Activated gamma-delta T cell treated with Interleukin-2 at 50 U/mL for 16 hours (primary cell): ENCODE measurements at places on chromosomes 5 and 9.

- no peak for DNase-seq
Observed at GRCh38 chr5:129905473-129906176, 1.4 kb downstream of the CHSY3 start.

DNA sequence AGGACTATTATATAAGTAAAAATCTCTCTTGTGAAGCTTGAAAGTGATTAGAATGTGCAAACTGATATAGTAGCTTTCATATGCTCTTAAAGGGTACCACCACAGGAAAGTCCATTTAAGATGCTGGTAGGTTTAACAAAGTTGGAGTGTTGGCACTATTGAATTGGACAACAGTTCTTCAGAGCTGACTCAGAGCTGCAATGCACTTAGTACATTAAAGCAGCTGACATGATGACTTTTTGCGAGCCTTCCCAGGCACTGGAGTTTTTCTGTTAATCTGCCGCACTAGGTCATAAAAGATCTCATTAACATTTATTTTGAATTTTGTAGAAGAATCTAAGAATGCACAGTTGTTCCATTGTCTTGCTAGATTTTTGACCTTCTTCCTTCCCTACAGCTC is 243.8 kb downstream of the ADAMTSL1 start:
- DNase-seq: no peak

- no peak for DNase-seq
Observed at GRCh38 chr5:124007675-124008398, 495.9 kb downstream of the CSNK1G3 start.

- DNase-seq: no peak
Observed at GRCh38 chr9:96209407-96210271, 92.3 kb downstream of the HSD17B3 start.

GRCh38 chr5:40238066-40238745 is 441.5 kb upstream of the PTGER4 start:
- DNase-seq: no peak

DNA sequence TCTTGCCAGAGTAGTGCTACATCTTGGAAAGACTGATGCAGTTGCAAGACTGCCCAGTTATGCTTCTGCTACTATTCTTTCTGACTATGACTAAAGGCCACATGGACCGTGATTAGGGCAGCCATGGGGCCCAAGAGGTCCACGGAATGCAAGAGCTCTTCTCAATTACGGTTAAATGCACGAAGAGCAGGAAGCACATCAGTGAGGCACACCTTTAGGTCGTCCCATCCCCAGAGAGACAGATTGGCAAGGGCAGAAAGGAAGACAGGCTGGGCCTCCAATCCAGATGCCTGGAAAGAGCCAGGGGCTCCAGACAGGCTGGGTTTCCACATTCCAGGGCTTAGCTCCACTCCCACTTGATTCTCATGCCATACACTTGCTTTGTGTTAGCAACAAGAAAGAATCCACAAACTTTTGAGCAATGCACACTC is 132.3 kb upstream of the SLIT3 start:
- DNase-seq: no peak

GRCh38 chr9:37032713-37033112 is 1.4 kb downstream of the PAX5 start:
- DNase-seq: no peak

GRCh38 chr9:126233913-126234525 is 92.6 kb upstream of the MVB12B start:
- no peak for DNase-seq

DNA sequence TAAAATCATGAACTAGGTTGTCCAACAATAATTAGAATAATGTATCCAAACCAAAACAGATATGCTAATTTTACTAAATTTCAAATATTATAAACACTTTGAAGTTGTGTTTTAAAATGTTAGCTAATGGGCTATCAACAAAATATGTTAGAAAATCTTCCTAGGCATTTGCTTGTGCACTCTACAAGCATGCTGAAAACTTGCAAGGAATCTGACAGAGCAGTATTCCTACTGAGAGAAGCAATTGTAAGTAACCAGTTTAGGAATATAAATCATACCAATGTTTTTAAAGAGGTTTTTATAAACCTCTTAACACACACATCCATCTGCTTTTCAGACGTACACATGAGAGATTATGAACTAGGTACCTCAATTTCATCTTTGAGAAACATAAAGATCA is 228.4 kb upstream of the TBCA start:
- DNase-seq: no peak

- no peak for DNase-seq
Observed at GRCh38 chr5:135723491-135723890, 111.0 kb upstream of the SLC25A48 start.

DNA sequence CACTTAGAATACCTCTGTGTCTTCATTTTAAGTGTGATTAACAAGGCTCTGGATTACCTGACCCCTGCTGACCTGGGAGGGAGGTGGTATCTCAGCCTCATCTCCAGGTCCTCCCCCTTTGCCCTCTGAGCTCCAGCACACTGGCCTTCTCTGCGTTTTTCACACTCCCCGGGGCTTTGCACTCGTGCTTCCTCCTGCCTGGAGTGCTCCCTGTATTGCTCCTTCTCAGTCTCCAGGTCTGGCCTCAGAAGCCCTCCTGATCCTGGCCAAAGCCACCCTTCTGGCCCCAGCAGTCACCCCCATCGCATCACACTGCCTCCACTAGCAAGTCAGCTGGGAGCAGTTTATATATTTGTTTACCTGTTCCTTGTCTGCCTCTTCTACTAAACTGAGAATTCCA is 13.6 kb upstream of the NEUROG1 start:
- DNase-seq: no peak

DNA sequence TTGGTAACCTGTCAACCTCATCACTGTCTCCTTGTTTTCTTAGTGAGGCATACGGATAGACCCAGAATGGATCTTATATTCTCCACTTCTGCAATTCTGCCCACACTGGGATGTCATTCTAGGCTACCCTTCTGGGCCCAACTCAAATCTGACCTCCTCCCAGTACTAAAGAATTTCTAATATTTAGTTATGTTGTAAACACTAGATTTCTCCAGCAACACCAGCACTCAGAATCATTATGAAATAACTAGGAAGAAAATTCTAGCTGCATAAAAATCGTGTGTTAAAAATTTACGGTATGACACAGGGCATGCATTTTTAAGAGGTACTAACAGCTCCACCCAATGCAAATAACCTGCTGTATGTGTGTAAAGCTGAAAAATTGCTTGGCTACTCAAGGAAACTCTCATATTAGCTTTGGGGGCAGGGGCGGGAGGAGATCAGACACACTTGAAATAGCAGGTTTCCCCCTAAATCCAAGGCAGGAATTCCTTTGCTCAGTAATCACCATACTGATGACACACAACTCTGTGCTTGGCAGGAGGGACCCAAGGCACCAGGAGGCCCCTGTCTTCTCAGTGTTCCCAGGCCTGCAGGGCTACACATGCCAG is 27.3 kb downstream of the MACROH2A1 start:
- no peak for DNase-seq

GRCh38 chr9:133238272-133238850 is 29.3 kb upstream of the OBP2B start:
- DNase-seq: peak; percentile 25

GRCh38 chr5:138872841-138873465 is 2.2 kb downstream of the LRRTM2 start:
- DNase-seq: no peak

DNA sequence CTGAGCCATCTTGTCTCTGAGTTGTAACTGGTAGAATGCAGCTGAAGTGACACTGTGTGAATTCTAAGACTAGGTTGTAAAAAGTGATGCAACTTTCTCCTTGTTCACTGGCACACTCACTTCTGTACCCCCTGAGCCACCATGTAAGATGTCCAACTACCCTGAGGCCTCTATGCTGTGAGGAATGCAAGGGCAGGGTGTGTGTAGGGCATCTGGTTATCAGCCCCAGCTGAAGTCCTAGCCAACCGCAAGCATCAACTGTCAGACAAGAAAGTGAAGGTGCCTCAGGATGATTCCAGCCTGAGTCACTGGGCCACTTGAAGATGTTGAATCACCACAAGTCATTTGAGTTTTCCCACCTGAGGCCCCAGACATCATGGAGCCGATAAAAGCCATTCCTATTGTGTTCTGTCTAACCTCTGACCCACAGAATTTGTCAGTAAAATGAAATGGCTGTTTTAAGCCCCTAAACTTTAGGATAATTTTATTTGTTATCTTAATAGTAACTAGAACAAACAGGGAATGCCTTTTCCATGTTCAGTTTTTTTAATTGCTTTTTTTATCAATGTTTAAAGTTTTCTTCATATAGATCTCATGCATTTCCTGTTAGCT is 18.7 kb upstream of the RHOBTB3 start:
- DNase-seq: no peak

- no peak for DNase-seq
Observed at GRCh38 chr9:35831040-35831439, 2.0 kb downstream of the TMEM8B start.

GRCh38 chr5:97618721-97619120 is 435.7 kb upstream of the RIOK2 start:
- DNase-seq: no peak
